Fibroblast of skin of right biceps (primary cell): ENCODE measurements at places on chromosomes 2 and 18.
A peak's percentile ranks its signal among the peaks of the same experiment; 100 is the strongest.

DNA sequence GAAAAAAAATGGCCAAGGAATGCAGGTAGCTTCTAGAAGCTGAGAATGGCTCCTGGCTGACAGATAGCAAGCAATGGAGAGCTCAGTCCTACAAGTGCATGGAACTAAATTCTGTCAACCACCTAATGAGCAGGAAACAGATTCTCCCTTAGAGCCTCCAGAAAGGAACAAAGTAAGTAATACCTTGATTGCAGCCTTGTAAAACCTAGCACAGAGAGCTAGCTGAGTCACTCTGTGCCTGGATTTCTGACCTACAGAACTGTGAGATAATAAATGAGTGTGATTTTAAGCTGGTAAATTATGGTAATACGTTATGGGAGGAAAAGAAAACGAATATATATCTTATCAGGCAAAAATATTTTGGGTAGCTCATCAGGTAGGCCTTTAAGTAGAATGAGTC is 7.4 kb upstream of the LNPK start:
- no peak for DNase-seq

DNA sequence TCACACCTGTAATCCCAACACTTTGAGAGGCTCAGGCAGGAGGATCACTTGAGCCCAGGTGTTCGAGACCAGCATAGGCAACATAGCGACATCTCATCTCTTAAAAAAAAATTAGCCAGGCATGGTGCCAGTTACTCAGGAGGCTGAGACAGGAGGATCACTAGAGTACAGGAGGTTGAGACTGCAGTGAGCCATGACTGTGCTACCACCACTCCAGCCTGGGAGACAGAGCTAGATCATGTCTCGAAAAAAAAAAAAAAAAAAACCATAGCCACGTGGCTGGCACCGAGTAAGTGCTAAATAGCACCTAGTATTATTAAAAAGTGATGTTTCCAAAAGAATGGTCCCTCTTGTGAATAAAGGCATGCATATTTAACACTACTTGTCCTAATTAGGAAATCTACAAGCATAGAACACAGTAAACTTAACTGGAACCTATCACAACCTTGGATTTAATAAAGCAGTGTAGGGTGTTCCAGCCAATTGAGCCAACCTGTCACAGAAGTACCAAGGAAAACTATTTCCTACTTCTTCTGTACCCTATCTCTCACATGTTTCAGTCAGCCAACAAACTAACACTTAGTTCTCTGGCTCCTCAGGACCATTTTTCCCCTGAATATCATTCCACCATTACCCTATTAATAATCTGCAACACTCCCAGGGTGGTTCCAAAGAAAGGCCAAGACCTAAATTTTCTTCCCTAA is 8.8 kb downstream of the RAB1A start:
- DNase-seq: no peak

GRCh38 chr18:79699653-79700052 is 20.1 kb downstream of the CTDP1 start:
- no peak for DNase-seq

- DNase-seq: peak; percentile 49
Observed at GRCh38 chr2:121804340-121804739, 48.9 kb downstream of the TSN start.

- no peak for DNase-seq
Observed at GRCh38 chr2:177733322-177733855, 339.2 kb downstream of the PDE11A start.

DNA sequence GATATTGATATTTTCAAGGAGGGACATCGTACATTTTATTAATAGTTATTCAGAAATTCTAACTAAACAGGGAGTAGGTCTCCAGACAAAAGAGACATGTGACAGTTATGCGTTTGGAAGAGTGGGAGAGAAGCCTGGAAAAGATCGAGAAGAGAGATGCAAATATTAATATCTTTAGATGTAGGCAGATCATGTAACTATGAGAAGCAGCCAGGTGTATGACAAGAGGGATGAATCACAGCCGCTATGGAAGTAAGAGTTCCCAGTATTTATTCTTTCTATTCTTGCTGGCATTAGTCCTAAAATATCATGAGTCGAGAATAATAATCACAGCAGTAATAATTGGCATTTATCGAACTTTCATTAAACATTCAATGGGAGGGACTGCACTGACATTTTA is 140.2 kb downstream of the CSRNP3 start:
- DNase-seq: no peak

DNA sequence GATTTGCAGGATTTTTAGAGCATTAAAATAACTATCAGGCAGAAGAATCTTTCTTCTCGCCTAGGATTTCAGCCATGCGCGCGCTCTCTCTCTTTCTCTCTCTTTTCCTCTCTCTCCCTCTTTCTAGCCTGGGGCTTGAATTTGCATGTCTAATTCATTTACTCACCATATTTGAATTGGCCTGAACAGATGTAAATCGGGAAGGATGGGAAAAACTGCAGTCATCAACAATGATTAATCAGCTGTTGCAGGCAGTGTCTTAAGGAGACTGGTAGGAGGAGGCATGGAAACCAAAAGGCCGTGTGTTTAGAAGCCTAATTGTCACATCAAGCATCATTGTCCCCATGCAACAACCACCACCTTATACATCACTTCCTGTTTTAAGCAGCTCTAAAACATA is 137.0 kb downstream of the MEIS1 start:
- peak; percentile 33 for DNase-seq

DNA sequence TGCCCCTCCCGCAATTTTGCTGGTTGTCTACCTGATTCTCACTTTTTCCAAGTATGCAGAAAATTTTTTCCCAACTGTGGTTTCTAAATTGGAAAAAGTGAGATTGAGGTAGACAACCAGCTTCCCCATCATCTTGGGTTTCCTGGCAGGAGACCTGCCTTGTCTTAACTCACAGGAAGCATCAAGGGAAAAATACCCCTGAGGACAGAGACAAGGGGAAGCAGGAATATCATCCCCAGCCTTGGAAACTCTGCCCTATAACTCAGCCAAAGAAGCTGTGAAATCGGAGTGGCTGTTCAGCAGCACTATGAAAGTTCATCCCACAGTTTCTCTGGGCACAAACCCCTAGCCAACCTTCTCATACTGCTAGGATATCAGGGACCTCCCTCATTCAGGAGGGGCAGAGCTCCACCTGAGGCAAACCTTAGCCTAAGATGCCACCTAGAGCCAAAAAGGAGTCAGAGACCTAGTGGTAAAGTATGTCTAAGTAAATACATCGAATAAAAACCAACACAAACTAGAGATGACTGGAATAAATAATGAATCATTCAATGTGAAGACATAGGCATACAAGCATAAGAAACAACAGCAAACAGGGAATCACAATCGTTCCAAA is 68.2 kb downstream of the ZSWIM2 start:
- peak; percentile 21 for DNase-seq

GRCh38 chr2:139805441-139805840 is 1025.3 kb upstream of the NXPH2 start:
- DNase-seq: peak; percentile 4

DNA sequence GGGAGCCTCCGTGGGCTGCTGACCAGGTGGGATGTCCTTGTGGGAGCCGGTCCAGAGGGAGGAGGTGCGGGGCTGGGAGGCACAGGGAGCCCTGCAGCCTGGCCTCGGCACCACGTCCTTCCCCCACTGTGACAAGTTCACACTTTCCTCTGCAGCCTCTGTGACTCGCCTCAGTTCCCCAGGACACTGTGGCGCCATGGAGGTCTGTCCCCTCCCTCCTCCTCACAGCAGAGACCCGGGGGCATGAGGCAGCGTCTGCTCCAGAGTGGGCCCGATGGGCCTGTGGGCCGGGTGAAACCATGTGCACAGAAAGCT is 27.3 kb upstream of the KCNG2 start:
- DNase-seq: no peak

DNA sequence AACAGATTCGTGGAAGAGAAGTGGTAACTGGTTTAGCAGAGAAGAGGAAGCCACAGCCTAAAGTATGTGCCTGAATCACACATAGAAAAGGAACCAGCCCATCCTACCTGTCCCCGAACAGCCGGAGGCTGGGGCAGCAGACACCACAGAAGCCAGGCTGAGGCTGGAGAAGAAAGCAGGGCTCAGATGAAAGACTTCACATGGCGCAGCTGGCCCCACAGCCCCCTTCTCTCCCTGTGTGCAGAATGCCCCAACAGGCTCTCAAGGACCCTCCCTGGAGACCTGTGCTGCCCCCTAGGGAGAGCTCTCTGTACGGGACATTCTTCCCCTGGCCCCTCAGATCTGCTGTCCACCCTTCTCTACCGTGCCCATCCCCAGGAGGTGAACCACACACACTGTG is 83.5 kb upstream of the RAB12 start:
- no peak for DNase-seq

- peak; percentile 28 for DNase-seq
Observed at GRCh38 chr2:102473020-102473419, at the start of gene SLC9A4. TSS of gene SLC9A4 (plus strand) at chr2:102473226. CDS start at chr2:102473760, 534 bp downstream.

GRCh38 chr2:136055929-136056688 is 61.8 kb downstream of the CXCR4 start:
- no peak for DNase-seq

- no peak for DNase-seq
Observed at GRCh38 chr2:240622060-240622411, 3.2 kb upstream of the GPR35 start.

GRCh38 chr2:217993817-217994463 is 8.9 kb downstream of the TNS1 start:
- DNase-seq: peak; percentile 48

DNA sequence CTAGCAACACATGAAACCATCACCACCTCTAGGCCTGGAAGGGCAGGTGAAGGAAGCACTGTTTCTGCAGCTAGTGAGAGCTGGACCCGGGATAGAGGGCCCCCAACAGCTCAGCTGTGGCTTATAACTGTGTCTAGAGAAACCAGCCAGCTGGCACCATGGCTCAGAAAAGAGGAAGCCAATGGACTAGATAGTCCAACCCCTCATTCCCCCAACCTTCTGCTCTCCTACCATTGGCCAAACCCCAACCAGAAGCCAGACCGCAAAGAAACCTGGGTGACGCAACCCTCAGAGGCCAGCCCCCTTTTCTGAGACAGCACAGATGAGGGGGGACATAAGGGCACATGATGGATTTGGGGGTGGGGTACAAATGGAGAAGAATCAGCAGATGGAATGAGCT is 24.3 kb downstream of the SMYD1 start:
- no peak for DNase-seq

- DNase-seq: no peak
Observed at GRCh38 chr2:19027626-19028025, 330.8 kb downstream of the OSR1 start.

DNA sequence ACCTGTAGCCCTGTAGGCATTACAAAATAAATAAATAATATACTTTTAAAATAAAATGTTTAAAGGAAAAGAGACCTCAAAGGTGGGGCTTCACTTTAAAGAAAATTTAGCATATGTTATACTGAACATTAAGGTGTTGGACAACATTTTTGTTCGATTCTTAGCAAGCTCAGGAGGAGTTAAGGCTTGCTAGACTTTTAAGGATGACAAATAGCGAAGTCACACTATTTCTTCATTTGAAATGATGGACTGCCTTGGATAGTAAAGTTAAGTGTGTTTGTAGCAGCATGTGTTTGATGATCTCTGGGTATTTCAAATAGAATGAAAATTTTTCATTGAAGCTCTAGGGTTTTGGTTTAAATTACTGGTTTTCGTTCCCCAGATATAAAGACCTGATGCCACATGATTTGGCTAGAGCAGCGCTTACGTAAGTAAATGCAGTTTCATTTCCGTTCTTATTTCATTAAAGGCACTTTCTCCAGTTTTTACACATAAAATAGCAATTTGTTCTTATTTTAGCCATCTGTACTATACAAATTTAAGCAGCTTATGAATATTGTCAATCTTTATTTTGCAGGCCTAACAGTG is 24.9 kb downstream of the HADHB start:
- DNase-seq: no peak

- DNase-seq: no peak
Observed at GRCh38 chr18:9647496-9648323, 33.4 kb upstream of the PPP4R1 start.

DNA sequence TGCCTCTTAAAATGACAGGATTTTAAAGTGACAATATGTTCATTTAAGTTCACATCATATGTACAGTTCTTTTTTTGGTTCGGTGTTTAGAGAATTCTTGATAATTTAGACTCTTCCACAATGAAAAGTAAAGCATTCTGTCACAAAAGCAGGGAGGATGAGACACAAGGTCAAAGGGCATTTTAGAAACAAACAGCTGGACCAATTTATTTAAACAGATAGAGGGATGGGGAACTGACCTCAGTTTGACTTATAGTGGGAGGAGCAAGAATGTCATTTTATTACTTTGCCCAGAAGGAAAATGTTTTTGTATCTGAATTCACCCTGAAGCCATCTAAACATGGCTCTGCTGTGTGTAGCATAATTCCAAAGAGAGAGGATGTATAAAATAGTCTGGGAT is 128.5 kb downstream of the MEIS1 start:
- no peak for DNase-seq

- DNase-seq: no peak
Observed at GRCh38 chr2:238872628-238873380, 24.9 kb downstream of the TWIST2 start.

DNA sequence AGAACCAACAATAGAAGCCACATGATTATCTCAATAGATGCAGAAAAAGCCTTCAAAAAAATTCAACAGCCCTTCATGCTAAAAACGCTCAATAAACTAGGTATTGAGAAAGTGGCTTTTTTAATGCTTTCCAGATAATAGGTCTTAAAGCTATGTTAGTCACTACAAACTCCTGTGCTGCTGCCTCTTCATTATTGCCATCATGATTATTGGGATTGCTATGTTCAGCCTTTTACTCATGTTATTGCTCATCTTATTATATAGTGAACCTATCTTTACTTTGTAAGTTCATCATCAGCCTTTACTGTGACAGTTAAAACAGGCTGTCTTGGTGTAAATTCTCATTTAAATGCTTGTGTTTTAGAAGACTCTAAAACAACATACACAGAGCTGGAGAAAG is 1557.2 kb upstream of the ZEB2 start:
- peak; percentile 25 for DNase-seq

- DNase-seq: no peak
Observed at GRCh38 chr2:133417415-133417814, 150.8 kb downstream of the NCKAP5 start.

DNA sequence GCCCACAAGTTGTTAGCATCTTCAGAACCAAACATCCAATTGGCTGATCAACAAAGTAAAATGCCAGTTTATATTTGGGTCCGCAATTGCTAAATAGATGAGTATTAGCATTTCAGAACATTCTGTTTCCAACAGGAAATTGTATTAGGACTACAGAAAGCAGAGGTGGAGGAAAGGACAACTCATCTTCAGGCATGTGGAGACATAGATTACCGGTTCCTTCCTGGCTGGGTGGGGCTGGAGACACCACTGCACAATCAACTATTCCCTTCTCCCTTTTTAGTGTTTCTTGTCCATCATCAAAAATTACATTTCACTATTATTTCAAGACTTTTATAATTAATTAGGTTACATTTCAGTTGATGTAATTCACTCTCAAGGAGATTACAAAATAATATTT is 83.8 kb downstream of the ADAM23 start:
- DNase-seq: no peak

GRCh38 chr2:209512971-209513370 is 89.1 kb downstream of the MAP2 start:
- DNase-seq: no peak

DNA sequence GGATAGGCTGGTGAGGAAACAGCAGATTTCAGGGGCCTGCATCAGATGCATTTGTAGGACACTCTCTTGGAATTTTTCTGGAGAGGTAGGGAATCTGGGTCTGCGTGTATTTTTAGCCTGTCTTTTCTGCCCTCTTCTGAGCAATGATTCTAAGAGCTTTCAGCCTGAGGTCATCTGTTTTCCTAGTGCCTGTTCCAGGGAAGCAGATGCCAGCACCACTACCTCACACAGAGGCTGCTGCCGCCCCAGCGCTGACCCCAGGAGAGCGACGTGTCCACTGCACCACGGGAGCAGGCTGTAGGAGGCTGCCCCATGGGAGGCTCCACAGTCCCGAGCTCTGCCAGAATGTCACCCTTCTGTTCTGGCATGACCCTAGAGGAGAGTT is 316.5 kb downstream of the CYP26B1 start:
- DNase-seq: peak; percentile 95
